ENCODE measurements at places on chromosomes 4 and X.

GRCh38 chr4:6688879-6689505 is 4.7 kb upstream of the S100P start:
- DNase-seq: peak; percentile 81

GRCh38 chrX:104469771-104470170 is 96.2 kb upstream of the IL1RAPL2 start:
- no peak for DNase-seq

- no peak for DNase-seq
These were observed 210.4 kb downstream of the SPRY1 start for GRCh38 chr4:123606946-123607542.

GRCh38 chrX:56766554-56767347 is 37.7 kb downstream of the NBDY start:
- no peak for DNase-seq

- DNase-seq: no peak
These were observed 33.1 kb downstream of the PDK3 start for GRCh38 chrX:24498181-24498580.

- no peak for DNase-seq
These were observed 262.8 kb upstream of the VCX start for GRCh38 chrX:7580127-7580526.

DNA sequence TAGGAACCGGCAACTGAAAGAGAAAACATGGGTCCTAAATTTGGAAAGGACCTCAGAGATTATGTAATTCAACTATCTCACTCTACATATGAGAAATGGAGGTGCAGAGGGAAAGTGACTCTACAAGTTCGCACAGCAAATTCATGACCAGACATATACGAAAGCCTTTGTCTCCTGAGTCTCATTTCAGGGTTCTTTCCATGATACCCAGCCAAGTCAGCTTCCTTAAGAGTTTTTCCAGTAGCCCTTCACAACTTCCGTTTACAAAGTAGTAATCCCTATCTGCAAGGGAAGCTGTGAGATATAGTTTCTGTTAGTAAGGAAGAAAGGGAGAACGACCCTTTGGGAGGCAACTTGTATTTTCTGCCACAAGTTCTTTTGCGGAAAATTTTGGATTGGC is 110.6 kb downstream of the TEX13A start:
- no peak for DNase-seq

GRCh38 chr4:153904011-153904410 is 115.1 kb upstream of the SFRP2 start:
- no peak for DNase-seq

GRCh38 chrX:121671649-121672048 is 624.2 kb downstream of the GLUD2 start:
- DNase-seq: no peak

DNA sequence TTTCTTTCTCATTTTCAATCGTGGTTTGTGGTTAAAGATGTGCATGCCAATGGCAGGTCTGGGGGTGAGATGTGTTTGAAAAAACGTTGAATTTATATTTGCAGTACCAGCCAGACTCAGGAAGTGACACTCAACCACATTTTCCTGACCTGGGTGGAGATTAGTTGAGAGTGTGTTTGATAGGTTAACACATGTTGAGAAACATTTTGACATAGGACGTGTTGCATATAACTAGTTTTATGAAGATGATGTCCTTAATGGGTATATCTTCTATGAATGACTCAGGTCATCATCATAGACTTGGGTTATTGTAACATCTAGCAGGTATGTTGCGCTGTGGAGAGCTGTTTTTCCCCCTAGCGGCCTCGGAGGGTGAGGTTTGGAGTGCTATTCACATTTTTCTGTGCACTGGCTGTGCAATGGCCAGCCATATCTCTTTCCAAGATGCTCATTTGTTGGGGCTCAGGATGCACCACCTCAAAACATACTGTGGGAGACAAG is 21.7 kb upstream of the CD38 start:
- DNase-seq: no peak

DNA sequence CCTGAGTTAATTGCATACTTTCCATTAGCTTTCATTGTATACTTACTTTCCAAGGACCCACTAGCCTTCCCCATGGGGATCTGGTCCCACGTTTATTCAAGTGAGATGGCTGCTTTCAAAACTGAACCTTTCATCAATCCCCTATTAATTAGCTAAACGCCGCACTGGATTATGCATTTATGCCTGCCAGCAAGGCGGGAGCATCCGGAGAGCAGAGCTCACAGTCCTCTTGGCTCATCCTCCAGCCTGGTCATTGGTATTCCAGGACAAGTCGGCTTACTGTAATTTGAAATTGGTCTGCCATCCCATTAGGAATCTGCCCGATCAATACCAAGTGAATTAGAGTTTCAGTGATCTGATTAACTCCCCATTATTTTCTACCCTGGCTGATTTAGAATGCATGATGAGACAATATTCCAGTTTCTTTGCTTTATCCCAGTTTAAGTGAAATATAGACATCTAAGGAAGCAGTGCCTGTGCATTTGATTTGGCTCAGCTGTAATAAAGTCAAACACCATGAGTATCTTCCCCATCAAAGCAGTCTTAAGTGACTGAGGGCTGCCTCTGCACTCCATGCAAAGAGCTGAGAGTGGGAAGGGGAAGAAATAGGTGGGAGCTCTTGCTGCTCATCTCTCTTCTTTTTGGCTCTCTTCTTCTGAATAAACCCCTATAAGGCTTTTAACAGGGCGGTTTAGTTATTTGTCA is 411.4 kb downstream of the GPAT3 start:
- no peak for DNase-seq

DNA sequence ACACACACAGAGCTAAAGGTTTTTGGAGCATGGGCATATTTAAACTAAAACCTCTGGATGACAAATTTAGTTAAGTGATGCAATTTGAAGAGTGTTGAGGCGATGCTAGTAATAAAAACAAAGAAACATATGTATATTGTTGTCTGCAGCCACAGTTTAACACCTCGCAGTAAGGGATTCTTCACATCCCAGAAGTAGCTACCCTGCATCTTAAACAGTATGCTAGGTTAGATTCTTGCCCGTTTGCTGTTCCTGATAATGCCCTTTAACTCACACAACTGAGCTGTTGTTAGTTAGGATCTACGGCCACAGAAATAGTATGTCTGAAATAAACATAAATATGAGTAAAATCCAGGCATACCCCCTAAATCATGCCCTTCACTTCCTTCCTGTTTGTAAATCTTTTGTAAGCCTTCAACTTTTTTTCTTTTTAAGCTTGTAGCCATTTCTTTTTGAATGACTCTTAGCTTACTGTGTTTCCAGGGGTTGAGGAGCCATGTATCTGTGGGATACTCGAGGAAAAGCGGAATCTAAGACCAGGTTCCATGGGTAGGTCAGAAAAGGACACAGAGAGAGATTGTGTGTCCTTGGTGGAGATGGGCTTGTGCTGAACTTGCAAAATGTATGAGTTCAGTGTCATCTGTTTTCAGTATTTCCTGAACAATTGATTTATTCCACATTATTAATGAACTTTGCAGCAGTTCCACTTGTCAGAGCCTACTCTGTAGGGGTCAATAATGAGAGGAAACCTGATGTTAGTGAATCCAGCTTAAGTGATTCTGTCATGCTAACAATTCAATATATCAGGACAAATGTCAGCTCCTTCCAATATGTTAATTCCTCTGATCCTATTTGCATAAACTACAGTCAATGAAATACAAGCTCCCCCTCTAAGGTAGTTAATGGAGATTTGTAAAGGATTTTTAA is 349.6 kb downstream of the GPAT3 start:
- DNase-seq: no peak

DNA sequence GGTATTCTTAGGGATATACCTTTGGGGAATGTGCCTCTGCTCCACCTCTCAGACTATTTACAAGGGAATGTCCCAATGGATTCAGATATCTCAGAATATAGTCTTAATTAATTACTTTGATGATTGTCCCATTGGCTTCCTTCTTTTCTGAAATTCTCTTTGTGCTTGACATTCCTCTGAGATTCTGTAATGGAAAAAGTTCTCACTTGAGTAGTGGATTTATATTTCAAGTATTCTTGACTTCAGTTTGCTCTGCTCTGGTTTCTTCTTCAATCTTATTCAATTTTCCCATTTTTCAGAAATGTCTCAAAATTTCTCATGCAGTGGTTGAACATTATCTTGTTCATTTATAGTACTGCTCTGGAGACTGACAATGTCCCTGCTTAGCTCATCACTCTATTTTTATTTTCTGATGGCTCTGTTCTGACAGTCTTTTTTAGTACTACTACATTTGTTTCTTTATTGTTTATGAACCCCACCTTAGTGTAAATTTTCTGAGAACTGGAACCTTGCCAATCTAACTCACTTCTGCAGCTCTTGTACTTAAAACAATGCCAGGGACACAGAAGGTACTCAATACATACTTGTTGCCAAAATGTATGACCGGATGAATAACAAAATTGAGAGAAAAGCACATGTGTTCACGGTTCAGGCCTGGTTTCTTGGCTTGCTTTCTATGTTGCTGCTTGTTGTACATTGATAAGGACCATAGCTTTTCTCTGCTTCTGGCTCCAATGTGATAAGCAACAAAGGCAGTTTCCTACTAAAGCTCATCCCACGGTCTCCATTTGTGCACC is 471.7 kb downstream of the GASK1B start:
- DNase-seq: no peak

GRCh38 chr4:86837691-86838503 is 11.3 kb downstream of the SLC10A6 start:
- no peak for DNase-seq

DNA sequence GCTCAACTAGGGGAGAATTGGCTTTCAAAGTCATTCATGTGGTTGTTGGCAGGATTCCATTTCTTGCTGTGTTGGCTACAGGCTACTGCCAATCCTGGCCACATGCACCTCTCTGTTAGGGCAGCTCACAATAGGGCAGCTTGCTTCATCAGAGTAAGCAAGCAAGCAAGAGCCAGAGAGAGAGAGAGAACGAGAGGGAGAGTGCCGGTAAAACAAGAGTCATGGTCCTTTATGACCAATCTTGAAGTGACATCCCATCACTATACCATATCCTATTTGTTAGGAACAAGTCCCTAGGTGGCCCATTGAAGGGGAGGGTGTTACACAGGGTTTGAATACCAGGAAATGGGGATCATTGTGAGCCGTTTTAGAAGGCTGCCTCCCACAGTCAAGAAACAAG is 33.0 kb upstream of the TLR2 start:
- DNase-seq: no peak

GRCh38 chrX:2577844-2578466 is 77.2 kb upstream of the DHRSX start:
- peak; percentile 76 for DNase-seq

GRCh38 chrX:123186801-123187200 is 2.7 kb downstream of the GRIA3 start:
- DNase-seq: no peak

DNA sequence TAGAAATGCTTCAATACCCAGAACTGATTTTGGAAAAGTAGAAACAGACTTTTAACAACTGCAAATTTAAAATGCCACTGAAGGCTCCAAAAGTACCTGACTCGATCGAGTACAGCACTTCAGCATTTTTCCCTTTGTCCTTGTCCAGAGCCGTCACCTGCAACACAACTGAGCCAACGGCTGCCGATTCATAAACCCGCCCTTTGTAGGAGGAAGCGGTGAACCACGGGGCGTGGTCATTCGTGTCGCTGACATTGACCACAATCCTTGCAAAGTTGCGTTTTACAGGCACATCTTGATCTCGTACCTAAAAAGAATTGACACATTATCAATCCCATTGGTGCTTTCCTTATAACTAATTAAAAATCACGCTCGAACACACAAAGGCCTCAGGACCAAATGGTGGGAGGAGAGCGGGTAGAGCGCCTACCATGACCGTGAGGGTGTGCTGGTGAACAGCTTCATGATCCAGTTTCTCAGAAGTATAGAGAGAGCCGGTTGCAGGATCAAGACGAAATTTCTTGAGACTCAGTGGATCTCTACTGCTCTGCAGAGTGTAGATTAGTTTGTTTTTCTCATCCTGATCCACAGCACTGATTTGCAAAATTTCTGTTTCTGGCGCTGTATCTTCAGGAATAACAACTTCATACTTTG is 72.8 kb upstream of the MTNR1A start:
- DNase-seq: no peak

DNA sequence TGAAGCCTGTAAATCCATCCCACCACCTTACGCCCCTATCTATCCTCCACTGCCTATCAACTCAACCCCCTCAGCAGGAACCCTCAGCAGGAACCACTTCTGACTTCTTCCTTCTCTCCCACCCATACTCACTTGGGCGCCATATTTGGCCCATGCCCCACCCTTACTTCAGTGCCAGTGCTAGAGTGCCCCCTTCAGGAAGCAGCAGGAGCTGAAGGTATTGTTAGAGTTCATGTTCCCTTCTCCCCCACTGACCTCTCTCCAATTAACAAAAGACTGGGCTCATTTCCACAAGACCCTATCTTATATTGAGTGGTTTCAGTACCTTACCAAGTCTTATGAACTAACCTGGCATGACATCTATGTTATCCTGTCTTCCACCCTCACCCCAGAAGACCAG is 363.1 kb upstream of the SLIT2 start:
- no peak for DNase-seq

DNA sequence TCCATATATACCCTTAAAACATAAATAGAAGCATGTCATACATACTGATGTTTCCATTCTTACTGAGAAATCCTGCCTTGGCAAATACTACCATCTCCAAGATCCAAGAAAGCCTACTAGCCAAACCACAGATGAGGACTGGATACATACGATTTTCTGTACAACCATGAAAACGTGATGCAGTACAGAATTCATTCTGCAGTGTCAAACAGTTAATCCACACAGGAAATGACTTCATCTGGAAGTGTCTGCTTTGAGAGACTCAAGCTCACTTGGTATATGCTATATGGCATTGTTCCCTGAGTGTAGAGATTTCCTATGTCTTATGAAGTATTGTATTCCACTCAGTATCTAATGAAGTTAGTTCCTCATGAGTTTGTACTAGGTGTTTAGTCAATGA is 94.3 kb downstream of the CT47B1 start:
- no peak for DNase-seq

DNA sequence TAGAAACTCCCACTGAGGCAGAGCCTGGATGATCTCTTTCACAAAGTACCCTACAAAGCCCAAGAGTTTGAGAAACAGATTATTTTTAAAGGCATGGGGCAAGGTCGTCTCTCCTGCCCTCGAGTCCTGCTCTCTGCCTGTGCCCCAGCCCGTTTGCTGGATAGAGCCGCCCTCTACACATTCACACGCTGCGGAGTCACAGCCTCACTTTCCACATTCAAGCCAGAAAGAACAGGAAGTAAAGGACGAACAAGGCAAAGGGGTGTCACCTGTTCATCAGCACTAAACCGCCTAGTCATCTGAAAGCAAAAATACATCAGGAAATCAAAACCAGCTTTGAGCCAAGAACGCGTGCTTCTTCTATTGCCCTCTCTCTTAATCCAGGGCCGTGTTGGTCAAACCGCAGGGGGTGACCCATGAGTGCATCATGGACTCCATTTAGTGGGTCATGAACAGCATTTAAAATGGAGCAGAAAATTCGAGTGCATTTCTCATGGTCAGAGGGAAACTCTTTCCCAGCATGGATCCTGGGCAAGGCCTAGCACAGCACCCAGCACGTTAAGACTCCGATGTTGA is 83.4 kb downstream of the PHKA2 start:
- DNase-seq: no peak

DNA sequence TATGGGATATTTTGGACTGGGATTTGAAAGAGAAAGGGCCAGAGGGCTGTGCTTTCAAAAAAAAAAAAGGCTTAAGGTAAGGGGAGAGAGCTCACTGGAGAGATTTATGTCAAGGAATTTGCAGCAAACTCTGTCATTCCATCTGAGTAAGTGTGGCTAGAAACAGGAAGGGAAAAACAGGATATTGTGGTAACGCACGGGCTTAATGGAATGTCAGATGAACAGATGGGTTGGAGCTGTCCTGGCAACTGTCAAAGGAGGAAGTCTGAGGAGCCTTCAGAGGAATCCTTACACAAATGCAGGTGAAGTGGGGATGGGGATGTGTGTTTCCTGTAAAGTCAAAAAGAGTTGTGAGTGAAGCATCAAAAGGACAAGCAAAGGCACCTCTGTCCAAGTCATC is 15.1 kb upstream of the NKX3-2 start:
- no peak for DNase-seq

Data from brain pericyte (primary cell).